ENCODE measurements at places on chromosomes 13 and 19.

GRCh38 chr13:64482373-64482772 lies 2747.8 kb downstream of the PCDH9 start:
- no peak for DNase-seq

DNA sequence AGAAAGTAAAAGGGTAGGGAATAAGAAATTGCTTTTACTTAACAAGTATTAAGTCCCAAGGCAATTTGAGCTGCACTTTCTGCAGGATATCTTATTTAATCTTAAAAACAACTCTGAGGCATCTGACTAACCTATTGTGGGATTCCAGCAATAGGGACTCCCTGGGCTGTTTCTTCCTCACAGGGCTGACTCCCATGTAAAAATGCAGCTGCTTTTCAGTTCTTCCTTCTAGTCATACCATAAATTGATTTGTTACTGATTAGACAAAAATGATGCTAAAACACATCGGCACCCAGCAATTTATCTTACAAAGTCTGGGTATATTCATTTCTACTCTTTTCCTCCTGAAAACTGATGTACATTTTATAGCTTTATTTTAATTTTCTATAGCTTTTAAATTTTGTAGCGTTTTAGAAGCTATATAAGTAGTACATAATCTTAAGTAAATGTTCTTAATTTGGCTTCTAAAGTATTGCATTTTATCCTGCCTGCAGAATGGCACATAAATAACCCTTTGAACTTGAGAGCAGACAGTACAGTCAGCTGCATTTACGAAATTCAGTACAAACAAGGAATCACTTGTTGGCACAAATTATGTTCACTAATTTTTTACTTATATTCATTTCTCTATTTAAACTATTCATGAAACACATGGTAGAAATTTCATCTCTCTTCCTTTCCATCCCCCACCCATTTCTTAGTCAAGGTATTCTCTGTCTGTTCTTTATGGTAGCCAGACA lies 102.4 kb upstream of the FRY start:
- DNase-seq = no peak

DNA sequence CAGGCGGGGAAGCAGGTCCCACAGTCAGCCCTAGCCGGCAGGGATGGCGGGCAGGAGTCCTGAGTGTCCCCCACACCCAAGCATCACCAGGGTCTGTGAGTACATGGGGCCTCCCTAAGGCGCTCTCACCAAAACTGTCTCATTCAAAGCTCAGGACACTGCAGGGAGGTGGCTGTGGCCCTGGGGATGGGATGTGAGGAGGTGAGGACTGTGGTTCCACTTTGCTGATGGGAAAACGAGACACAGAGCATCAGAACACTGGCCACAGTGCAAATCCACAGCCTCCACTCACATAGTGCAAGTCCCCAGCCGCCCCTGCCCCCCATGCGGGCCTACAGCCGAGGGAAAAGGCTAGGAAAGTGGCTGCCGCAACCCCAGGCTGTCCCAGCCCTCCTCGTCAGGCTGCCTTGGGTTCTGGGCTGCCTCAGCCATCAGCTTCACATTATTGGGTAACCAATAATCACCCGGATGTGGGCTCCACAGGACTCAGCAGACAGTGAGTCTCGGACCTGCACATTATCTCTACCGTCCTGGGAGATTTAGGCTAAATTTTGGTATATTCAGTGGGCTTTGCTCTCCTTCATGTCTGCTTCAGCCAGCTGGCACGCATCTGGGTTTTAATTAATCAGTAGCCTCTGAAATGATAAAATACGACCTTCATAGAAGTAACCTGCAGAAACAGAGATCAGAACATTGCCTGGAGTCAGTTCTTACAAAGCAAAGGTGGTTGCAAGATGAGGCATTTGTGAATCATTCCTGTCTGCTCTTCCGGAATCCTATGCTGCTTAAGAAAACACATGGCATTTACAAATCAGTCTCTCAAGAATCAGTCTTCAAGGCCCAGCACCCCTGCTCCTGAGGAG lies 77.0 kb downstream of the SOX1 start:
- no peak for DNase-seq

DNA sequence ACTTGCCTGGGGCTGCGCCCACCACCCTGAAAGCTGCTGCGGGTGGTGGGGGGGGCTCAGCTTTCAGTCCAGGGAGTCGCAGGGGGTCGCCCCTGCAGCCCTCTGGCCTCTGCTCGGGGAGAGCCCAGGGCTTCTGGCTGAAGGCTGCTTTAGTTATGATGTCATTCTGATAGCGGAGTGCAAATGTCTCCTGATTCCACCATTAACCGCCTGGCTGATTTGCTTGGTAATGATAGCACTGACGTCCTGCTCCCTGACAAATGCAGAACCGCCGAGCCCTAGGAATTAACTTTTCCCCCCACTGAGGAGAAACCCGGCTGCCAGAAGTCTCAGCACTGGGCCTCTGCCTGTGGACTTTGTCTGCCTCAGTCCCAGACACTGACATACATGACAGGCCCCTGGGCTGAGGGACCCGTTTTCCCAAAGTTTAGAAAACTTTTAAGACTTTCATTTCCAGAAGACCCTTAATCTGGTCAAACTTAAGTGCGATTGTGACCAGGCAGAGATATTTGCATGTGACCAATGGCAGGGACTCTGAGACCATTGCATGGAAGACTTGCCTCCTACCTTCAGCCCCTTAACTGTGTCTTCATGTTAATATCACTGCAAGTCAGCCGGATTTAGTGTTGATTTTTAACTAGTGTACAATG lies 142.5 kb upstream of the ZNF536 start:
- DNase-seq = no peak

GRCh38 chr13:113327766-113328471 lies 30.9 kb downstream of the LAMP1 start:
- DNase-seq = no peak

DNA sequence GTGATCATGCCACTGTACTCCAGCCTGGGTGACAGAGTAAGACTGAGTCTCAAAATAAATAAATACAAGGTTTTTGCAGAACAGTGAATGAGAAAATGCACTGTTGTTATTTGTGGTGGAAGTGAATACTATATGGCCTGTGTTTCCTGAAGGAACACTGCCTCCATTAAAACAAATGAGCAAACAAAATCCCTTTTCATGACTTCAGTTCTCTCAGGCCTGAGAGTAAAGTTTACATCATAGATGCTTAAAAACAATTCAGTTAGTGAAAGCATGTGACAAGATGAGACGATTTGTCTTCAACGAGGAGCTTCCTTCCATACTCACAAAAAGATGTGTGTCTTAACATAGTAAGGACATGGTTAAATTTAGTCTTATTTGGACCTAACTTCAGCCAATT lies 14.4 kb downstream of the SPINT2 start:
- DNase-seq = no peak

DNA sequence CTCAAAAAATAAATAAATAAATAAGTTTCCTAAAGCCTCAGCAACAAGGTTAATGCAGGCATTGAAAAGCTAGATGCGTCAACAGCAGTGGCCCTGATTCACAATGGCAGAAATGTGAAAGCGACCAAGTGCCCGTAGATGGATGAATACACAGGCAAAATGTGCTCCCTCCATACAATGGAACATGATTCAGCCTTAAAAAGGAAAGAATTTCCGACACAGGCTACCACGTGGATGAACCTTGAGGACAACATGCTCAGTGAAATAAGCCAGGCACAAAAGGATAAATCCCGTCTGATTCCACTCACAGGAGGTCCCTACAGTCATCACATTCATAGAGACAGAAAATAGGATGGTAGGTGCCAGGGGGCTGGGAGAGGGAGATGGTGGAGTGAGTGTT lies 31.7 kb downstream of the INSR start:
- DNase-seq = no peak

GRCh38 chr19:8592231-8593009 lies 15.2 kb upstream of the MYO1F start:
- DNase-seq = peak; percentile 85

DNA sequence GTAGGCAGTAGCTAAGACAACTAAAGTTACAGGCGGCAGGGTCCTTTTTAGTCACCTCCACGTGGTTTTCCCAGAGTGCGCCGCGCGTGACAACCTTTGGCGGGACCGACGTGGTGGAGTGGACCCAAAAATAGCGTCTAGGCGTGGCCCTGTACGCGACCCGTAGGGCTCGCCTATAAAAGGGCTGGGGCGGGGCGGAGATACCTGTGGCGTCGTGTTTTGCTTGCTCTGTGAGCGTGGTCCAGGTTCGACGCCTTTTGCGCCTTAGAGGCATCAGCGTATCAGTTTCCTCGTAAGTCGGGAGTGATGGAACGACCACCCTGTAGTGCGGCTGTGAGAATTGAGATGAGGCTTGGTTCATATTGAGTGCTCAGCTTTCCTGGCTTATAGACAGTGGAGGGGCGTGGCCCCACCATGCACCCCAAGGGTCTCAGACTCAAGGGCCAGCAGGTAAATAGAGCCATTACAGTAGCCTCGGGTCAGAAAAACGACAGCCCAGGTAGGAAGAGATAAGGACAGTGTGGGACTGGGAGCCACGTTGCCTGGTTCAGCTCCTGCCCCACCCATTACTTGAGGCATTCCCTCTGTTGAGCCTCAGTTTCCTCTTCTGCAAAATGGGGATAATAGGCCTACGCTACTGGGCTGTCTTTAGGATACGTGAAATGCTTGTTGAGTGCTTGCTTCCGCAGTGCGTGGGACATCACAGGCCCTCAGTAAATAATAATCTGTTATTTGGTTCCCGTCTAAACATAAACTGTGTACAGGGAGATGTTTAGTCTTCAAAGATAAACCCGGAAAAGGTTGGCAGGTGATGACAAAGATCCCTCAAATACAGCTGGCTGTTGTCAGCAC lies 693 bp upstream of the TMED1 start:
- peak; percentile 55 for DNase-seq

DNA sequence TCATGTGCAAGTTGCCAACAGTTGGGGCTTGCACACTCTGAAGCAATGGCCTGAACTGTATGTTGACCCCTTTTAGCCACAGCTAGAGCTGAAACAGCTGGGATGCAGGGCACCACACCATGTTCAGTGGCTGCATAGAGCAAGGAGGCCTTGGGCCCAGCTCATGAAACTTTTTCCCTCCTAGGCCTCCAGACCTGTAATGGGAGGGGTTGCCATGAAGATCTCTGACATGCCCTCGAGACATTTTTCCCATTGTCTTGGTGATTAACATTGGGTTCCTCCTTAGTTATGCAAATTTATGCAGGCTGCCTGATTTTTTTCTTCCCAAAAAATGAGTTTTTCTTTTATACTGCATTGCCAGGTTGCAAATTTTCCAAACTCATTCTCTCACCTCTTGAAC lies 165.1 kb upstream of the PRR20A start:
- no peak for DNase-seq

DNA sequence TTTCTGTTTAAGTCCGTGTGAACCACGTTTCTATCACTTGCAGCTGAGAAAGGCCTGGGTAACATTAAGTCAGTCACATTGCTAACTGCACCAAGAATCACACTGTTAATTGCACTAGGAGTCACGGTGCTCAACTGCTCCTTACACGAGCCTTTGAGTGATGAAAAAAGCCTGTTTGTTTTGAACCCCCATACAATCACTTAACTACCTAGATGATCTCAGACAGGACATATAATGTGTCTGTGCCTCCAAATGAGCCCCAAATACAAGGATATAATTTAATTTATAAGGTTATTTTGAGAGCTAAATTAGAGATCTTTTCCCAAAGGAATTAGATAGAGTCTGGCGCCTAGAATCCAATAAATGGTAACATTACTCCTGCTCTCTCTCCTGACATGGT lies 84.1 kb downstream of the MIPEP start:
- DNase-seq = no peak

DNA sequence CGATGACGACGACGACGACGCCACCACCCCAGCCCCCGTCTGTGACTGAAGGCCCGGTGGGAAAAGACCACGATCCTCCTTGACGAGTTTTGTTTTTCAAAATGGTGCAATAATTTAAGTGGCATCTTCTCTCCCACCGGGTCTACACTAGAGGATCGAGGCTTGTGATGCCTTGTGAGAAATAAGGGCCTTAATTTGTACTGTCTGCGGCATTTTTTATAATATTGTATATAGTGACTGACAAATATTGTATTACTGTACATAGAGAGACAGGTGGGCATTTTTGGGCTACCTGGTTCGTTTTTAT lies 2.5 kb downstream of the KLF2 start:
- no peak for DNase-seq

- DNase-seq = no peak
Observed at GRCh38 chr13:74743992-74744391, 609.8 kb upstream of the KLF12 start.

DNA sequence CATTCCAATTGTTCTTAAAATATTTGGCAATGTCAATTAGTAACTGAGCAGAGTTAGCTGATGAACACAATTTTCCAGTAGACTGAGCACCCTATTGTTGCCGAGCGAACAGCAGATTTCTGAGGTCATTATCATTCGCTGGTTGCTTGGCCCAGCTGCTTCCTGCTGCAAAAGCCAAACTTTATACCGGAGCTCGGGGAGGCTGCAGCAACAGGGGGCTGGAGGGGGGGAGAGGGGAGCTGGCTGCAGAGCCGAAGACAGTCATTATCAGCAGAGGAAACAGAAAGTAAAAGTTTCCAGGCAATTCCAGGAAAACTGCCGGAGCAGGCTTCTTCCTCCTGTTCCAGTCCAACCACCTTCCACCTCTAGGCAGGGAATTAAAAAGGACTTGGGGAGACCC lies 77.9 kb downstream of the ZNF536 start:
- no peak for DNase-seq

GRCh38 chr13:105272660-105273631 lies 1262.5 kb downstream of the EFNB2 start:
- no peak for DNase-seq

GRCh38 chr19:6198896-6199239 lies 63.4 kb downstream of the ACSBG2 start:
- no peak for DNase-seq

DNA sequence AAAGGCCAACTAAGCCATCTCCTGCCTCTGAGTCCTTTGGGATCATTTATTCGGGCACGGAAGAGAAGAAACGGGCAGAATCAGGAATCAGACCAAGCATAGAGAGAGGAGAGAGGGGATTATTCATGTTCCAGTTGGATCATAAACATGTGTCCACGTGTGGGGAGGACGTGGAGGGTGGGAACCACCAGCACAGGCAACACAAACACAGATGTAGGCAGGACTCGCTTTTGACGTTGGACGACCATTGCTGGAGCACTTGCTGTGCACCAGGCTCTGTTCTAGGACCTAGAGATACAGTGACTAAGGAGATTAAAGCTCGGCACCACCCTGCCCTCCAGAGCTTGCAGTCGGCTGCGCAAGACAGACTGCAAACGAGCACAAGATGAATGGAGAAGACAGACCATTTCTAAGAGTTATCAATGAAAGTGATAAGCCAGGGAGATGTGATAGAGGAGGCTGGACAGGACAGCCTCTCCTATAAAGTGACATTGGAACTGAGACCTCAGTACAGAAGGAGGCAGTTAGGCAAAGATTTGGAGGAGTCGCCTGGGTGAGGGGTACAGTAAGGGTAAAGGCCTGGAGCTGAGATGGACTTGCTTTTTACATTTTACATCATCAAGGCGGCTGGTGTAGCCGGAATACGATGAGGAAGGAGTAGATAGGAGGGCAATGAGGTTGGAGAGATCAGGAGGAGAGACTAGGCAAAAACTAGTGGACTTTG lies 716 bp downstream of the SH2D3A start:
- DNase-seq = no peak

Measured in HuH-7 (cell line).